GM20000 (cell line): ENCODE measurements at places on chromosomes 11 and 22.

DNA sequence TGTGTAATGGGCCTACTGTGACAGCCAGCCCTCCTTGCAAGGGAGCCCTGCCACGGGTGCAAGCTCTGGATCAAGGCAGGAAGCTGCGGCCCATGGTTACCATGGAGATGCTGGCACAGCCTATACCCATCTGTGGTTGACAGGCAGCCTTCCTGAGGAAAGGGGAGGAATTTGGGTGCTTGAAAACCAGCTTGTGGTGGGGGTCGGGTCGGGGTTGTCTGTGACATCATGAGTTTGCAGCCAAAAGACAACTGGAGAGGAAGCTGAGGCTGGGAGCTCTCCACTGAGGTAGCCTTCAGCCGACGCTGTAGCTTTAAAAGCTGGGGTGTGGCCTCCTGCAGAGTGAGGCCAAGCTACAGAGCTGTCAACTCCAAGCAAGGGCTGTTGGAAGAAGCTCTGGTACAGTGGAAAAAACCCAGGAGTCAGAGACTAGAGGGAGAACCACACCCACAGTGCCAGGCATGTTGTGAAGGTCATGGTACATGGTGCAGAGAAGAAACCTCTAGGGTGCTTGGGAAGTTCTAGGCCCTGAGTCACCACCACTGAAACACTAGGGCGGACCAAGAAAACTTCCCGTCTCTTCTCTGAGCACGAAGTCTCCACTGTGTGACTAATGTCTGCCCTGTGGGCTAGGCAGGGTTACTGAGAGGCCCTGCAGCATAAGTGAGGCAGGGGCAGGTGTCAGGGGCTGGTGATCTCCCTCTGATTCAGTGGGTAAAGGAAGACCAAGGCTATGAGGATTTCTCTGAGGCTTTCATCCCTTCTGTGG, 10.8 kb upstream of the LDHA start:
- DNase-seq, result peak; percentile 75

GRCh38 chr11:125562430-125562829, 6.8 kb upstream of the EI24 start:
- no peak for DNase-seq

DNA sequence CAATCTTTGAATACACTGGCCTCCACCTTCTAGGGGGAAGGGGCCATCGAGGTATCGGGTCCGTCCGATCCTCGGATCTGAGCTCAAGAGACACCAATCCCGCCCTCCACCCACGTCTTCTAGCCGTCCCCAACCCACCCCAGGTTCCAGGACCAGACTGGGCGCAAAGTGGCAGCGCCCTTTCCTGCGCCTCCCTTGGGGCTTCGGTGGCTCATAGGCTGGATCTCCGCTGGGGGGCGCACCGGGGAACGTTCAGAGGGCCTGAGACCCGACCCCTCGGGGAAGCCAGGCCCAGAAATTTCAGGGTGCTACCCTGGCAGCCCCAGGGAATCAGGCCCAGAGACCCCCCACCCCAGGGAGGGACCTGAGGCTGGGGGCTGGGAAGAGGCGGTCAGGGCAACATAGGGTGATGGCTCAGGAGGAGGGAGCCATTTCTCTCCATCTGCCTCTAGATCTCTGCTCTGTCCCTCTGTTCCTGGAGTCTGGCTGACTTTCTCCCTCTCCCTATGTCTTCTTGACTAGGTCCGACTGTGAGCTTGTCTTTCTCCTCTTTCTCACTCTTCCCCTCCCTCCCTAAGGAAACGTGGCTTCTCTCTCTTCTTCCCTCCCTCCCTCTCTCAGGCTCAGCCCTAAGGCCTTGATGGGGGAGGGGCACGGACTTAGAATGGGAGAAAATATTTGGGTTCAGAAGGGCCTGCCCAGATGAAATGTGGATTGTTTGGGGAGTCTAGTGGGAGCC, 1.1 kb downstream of the CREB3L1 start:
- peak; percentile 75 for DNase-seq

GRCh38 chr11:65553301-65554001, 4.7 kb downstream of the LTBP3 start:
- DNase-seq, result peak; percentile 71

DNA sequence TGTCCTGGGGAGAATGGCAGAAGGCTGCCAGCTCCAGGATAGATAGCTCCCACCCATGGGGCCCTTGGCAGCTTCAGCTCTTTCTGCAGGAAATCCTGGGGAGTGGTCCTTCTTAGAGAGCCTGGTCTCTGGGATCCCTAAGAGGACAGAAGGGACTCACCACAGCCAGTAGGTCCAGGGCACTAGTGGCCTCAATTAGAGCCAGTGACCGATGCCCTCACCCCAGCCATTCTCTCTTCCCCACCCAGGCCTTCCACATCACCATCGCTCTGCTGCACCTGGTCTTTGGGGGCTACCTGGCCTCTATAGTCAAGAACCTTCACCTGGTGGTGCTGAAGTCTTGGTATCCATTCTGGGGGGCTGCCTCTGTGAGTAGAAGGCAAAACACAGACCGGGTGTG, 5.6 kb downstream of the MS4A10 start:
- DNase-seq, result no peak

- no peak for DNase-seq
These were observed 36.6 kb downstream of the SLC25A17 start for GRCh38 chr22:40782521-40782920.

GRCh38 chr11:114392735-114393667, 7.3 kb downstream of the C11orf71 start:
- DNase-seq, result no peak

GRCh38 chr22:22943521-22944267, 56.1 kb downstream of the IGLL5 start:
- no peak for DNase-seq

DNA sequence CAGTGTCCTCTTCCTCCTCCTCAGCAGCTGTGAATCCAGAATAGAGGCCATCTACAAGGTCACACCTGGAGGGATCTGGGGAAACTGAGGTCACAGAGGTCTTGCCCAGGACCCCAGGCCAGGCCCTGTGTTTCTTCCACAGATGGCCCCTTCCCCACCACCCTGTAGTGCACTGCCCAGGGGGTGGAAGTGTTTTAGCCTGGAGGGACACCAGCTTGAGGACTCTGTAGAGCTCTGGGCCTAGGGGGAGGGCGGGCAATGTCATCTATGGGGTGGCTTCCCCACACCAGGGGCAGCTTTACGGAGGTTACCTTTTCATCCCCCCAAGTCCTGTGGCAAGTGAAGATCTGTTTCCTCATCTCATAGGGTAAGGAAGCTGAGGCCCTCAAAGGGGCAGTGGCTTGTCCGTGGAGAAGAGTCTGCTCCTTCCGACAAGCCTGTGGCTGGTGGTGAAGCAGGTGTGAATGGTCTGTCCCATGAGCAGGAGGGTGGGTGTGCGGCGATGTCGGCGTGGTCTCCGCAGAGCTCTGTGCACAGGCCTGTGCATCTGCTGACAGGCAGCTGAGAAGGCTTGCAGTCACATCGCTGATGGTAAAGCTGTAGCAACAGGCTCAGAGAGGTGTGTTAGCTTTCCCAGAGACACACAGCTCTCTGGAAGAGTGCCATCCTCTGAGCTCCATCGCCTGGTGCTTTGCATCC, 74.1 kb upstream of the WNT7B start:
- no peak for DNase-seq

DNA sequence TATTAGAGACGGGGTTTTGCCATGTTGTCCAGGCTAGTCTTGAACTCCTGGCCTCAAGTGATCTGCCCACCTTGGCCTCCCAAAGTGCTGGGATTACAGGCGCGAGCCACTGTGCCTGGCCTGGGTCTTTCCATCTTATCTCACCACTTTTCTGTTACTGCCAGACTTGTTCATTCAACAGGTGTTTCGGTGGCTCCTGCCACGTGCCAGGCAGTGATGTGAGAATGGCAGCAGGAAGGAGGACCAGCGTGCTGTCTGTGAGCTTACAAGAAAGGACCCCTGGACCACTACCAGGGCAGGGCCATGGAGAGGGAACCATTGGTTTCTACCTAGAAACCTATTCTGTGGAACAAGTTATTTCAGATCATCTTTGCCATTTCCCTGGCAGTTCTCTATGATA, 44.2 kb downstream of the CLMP start:
- DNase-seq, result no peak

GRCh38 chr11:77815459-77815858, 5.1 kb downstream of the RSF1 start:
- no peak for DNase-seq

GRCh38 chr11:6225024-6225423, 9.4 kb downstream of the FHIP1B start:
- no peak for DNase-seq

GRCh38 chr11:86984701-86985100, 29.5 kb upstream of the FZD4 start:
- DNase-seq, result no peak

DNA sequence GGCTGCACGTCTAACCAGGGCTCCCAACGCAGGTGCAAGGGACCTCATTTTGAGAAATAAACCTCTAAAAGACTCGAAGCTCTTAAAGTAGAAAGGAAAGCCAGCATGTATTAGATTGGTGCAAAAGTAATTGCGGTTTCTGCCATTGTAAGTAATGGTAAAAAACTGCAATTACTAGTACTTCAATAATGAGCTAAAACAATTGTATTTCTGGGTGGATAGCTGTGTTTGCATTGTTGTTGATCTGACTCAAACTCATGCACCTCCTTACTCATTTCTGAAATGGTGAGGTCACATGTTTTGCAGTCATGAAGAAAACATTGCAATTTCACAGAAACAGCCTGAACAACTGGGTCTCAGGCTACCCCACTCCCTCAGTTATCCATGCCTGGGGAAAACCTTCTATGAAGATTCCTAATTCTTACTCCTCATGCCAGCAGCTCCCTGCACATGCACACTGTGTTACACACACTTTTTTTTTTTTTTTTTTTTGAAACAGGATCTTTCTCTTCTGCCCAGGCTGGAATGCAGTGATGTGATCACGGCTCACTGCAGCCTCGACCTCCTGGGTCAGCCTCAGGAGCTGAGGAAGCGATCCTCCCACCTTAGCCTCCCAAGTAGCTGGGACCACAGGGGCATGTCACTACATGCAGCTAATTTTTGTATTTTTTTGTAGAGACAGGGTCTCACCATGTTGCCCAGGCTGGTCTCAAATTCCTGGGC, 24.6 kb downstream of the VWCE start:
- DNase-seq, result peak; percentile 56

DNA sequence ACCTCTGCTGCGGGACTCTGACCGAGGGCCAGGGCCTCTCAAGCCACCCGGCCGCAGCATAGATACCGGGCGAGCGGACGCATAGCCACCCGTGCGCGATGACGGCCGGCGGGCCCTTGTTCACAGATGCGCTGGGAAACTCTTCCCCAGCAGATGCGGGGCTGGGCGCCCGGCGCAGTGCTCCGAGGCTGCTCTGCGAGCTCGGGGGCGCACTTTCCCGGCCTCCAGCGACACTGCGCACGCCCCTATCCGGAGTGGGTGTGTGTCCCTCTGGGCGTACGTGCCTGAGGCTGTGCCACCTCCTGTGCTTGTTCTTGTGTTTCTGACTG, 104.7 kb upstream of the E2F8 start:
- DNase-seq, result no peak

GRCh38 chr11:26841818-26842473, 120.1 kb upstream of the SLC5A12 start:
- no peak for DNase-seq

DNA sequence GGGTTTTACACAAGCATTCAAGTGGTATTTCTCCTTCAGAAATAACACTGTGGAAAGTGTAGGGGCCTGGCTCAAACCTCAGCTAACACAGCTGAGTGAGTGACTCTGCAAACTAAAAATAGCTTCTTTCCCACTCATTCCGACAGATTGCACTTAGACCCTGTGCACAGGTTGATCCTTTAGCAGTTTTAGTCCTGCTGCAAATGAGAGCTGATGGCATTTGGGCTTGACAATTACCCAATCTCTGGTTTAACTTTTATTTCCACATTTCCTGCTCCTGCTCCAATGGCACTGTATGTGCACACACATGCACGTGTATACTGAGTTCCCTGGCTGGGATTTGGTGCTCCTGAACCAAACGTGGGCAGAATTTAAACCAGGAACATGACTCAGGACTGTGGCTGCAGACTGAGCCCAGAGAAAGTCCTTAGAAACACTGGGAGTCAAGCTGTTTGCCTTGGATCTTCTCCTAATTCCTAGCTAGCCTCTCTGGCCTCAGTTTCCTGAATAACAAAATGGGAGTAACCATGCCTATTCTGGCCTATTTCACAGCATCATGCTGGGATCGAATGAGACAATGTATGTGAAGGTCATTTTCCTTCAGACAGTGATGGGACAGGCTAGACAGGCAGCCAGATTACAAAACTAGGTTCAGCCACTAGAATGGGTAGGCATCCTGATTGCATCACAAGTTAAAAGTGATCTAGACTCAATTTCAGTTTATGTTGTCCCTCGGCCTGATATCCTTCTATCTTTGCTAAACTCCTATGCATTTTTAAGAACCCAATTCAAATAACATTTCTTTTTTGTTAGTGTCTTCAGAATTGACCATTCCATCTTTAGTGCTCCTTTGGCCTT, 58.2 kb downstream of the SERGEF start:
- DNase-seq, result no peak

DNA sequence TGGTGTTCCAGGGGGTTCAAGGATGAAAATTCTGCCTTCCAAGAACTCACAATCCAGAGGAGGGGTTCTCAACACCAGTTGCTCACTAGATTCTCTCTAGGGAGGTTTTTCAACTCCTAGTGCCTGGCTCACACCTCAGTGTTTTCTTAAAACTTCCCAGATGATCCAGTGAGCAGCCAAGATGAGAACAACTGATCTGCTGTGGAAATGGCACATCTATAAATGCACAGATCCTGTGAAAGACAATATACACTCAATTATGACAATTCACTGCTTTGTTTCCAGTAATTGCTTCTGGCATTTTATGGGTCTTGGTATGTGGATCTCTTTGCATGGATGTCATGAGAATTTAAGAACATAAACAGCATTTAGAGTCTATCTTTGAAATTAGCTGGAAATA, 45.2 kb upstream of the PRSS23 start:
- no peak for DNase-seq

GRCh38 chr22:24070553-24070952, 59.4 kb downstream of the CABIN1 start:
- no peak for DNase-seq

DNA sequence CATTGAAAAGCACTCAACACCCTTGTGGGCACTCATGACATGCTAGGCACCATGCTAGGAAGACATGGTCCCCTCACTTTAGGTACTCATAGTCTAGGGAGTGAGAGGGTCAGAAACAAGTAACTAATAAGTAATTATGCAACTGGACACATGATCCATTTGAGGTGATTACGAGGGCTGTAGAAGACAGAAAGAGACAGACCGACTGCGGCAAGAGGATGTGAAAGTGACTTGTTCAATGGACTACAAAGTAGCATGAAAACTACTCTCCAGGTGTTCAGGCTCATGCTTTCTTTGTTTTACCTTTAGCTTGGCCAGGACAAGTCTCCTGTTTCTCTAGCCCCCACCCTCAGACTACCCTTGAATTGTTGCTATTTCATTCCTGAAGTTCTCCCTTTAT, 310.8 kb upstream of the SORL1-AS1 start:
- DNase-seq, result peak; percentile 35

GRCh38 chr11:92224407-92225124, at the start of gene FAT3:
FAT3 (plus strand) TSS chr11:92224818; CDS start chr11:92352113, 127,295 bp downstream.
- peak; percentile 29 for DNase-seq

- no peak for DNase-seq
These were observed 27.3 kb downstream of the FAM168A start for GRCh38 chr11:73570415-73571114.

GRCh38 chr22:48842583-48842945, 985.1 kb downstream of the BRD1 start:
- no peak for DNase-seq

GRCh38 chr22:31945971-31946680, 1.8 kb downstream of the YWHAH start:
- no peak for DNase-seq
